ENCODE measurements at places on chromosomes 2 and 18.

DNA sequence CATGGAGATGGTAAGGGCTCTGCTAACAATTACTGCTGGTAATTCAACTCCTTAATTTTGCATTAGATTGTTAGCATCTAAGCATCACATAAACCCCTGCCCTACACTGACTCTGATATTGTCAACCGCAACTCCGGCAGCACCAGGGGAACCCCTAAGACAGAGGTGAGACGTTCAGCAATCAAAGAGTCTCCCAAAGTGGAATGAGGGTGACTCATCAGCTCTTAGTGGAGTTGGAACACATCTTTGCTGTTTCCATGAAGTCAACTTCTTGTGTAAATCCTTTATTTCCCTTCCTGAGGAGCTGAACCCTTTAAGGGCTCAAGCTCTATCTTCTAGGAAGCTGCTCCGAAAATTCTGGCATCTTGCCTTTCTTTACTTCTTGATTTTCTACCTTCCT lies 52.1 kb downstream of the ABCG8 start:
- DNase-seq = peak; percentile 42

DNA sequence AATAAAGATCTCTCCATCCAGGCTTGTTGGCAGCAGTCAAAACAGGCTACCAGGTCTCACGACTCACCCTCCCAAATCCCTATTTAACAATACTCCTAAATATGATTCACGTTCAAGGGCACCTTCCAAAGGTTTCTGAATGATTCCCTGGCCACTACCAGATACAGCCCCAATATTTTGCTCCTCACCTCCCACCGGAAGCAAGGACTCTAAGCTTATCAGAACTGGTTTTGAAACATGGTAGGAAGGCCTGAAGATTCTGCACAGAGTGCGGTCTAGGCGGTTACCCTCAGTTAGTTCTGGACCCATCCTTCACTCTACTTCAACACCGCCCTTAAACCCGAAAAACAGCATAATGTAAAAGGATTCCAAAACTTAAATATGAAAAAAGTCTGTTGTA lies 5.2 kb downstream of the PPP4R1 start:
- DNase-seq = no peak

DNA sequence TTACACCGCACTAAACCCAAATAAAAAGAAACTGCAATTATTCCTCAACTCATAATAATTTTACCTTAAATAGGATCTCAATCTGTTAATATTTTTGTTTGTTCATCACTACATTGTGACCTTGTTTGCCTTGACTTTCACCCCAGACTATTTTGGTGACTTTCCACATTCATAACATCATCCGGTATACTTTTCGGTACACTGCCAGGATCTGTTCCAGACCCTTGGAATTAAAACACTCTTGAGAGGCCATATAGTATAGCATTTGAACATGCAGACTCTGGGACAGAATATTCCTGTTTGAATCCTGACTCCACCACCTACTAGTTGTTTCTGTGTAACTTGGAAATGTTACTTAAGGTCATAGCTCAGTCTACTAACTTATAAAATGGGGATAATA lies 577.4 kb downstream of the METTL4 start:
- no peak for DNase-seq

- no peak for DNase-seq
Observed at GRCh38 chr2:22879009-22879863, 505.7 kb upstream of the KLHL29 start.

Measured in fibroblast of mammary gland (primary cell).